ENCODE measurements at places on chromosomes 2 and 18. TPM values are rescaled to one million over a fixed set of nuclear protein-coding genes. Genes with fewer than 3 reads are reported as not detected.

DNA sequence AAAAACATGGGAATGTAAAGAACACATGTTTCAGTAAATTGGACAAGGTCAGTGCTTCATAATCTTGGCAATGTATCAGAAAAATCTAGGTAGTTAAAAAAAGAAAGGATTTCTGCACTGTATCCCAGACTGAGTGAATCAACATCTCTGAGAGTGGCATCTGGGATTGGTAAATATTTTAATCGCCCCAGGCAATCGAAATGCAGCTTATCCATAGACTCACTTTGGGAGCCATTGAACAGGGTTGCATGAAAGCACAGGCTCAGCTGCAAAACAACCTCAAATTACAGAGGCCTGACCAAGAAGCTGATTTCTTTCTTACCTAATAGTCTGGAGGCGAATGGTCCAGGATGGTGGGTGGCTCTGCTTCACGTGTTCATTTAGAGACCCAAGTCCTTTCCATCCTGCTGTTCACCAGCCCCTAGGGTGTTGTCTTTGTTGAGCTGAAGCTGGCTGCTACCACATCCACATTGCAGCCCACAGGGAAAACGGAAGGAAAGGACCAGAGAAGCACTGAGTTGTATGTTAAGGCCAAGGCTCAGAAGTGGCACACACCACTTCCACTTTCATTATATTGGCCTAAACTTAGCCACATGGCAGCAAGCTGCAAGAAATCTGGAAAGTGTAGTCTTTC, 59.0 kb downstream of the MOGAT1 start:
- no peak for DNase-seq

TRABD2A gene
- 4.5 TPM for total RNA-seq

DNA sequence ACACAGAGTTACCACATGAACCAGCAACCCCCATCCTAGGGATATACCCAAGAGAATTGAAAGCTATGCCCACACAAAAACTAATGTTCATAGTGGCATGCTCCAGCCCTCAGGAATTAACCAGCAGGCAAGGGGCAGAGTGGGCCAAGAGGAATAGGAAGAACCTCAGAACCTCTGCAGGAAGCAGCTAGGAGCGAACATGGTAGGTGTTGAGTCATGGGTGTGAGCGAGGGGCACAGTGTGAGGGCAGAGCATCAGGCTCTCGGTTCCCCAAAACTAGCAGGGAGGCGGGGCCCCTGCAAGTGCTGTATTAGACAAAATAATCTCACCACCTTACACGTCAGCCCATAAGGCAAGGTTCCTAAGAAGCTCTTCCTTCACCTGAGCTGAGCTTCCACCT, 5.6 kb upstream of the RUFY4 start:
- no peak for DNase-seq

DNA sequence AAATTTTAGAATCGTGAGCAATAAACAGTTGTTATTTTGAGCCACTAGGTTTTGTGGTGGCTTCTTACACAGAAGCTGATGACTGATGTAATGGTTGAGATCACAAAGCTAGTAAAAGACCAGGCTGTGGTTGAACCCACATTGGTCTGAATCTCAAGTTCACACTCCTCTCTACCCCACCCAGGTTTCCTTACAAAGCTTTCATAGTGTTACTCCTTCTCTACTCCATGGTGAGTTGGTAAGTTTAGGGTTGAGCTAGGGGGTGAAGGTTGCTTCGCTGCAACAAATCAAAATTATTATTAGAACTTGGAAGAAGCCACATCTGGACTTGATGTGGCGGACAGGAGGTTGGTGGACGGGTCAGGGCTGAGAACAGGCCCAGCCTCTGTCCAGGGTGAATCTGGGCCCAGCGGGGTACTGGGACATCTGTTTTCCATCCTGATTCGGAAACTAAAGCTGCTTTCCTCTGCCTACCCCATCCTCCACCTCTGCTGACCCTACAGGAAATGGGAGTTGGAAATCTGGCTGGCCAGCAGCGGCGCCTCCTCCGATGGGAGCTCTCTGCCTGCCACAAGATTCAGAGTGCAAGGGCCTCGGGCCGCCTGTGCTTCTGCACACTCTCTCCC, 86.3 kb downstream of the ZFP36L2 start:
- DNase-seq, result no peak

PLB1 gene
- 0.05 TPM for total RNA-seq

GRCh38 chr2:26850000-26850431, 2.1 kb downstream of the DPYSL5 start:
- DNase-seq, result no peak

MEP1B gene
- 0.09 TPM for total RNA-seq

PARD6G gene
- total RNA-seq, result not detected

Data from activated B cell treated with CpG ODN at 0.5 μM for 24 hours (primary cell).